ENCODE measurements at places on chromosomes 3 and 15.

- no peak for DNase-seq
Measured at GRCh38 chr3:99928771-99929744, 111.4 kb downstream of the CMSS1 start.

DNA sequence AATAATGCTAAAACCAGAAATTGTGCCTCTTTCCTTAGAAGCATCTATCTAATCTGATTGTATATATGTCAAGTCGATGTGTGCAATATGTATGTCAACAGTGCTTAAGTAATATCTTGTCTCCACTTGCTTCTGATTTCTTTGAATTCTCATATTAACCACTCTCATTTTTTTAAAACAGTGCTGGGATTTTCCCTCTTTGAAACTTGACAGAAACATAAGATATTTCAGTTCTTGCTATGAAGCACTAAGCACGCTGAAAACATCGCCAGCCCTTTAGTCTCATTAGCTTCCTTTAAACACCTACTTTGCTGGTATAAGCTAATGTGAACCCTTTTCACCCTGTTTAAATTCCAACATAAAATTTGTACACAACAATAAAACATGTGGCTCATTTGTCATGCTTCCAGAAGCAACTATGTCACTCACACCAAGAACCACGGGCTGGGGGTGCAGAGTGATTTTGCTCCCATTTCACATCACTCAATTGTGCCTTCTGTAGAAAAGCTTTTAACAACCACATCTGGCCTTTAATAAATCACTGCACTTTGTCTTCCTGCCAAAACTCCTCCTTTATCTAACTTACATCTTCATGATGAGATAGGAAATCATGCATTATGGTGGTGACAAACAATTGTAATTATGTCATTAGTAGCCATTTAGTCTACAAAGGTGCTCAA, 185.2 kb downstream of the FOXP1 start:
- no peak for DNase-seq

- no peak for DNase-seq
Measured at GRCh38 chr3:123258811-123259420, 57.2 kb downstream of the SEC22A start.

DNA sequence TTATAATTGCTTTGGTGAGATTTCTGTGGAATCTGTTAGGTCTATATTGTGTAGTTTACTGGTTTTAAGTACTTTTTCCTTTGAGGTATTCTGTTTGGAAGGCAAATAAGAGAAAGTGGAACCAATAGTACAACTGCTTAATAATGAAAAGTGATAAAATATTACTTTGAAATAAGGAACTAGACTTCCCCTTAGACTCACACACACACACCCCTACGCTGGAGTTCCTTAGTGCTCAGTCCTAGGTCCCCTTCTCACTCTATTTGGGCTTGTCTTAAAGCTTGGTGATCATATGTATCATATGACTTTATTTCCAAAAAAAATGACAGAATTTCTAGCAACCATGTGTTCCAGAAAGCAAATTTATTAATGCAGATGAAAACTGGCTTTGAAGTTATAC, 494.0 kb upstream of the TGFBR2 start:
- DNase-seq, result no peak

GRCh38 chr3:147615035-147615434, 205.9 kb downstream of the ZIC1 start:
- no peak for DNase-seq

DNA sequence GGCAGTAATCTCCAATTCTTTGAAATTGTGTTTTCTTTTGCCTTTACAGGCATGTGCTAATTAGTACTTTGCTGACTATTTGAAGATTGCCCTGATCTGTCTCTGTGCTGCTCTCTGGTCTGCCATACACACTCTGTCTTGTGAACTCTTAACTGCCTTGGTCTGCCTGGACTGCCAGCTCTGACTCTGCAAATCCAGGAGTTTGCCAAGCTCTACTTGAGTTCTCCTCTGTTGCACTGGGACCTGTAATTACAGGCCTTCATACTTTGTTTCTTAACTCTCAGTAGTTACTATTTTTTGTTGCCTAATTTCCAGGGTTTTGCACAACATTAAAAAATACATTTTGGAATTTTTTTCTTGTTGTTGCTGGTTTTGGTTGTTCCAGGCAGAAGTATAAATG, 155.0 kb downstream of the RSRC1 start:
- DNase-seq, result no peak

DNA sequence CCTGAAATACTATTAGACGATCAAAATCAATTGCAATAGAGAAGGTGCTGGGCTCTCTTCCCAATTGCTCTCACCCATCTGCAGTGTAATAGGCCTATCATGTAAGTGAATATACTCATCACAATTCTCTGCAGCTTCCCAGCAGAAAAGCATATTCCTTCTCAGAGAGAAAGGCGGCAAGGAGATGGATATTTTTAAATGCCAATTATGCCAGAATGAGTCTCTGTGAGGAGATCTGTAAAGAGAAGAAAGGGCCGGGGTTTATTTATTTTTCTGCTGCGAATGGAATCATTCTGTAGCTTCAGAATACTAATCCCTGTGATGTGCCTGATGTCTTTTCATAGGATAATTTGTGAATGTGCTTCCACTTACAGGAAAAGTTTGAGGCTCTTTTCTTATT, 112.0 kb downstream of the APBA2 start:
- DNase-seq, result no peak

GRCh38 chr15:63839722-63840121, 6.0 kb upstream of the HERC1 start:
- DNase-seq, result no peak

DNA sequence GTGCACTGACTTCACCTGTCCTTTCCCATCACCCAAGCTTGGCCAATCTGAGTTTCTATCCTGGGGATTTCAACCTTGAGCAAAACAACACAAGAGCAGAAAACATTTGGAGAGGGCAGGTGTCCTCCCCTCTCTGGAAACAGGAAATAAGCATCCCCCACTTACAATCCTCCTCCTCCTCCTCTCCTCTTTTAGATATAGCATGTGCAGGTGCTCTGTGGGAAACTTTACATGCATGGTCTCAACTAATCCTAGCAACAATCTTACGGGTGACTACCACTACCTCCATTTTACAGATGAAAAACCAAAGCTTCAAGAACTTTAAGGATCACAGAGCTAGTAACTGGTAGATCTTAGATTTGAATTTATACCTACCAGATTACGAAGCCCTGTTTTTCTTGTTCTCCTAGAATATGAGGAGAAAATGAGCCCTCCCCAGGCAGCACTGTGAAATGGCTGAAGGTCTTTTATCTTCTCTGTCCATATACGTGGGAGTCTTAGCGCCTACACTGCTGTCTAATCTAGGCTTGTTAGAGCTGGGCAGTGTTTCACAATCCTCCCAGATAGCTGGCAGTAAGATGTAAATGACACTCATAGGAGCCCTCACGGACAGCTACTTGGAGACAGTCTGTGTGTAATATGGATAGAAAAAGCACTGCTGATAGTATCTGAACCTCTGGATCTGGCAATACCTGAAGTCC, 301.2 kb upstream of the PROK2 start:
- no peak for DNase-seq

DNA sequence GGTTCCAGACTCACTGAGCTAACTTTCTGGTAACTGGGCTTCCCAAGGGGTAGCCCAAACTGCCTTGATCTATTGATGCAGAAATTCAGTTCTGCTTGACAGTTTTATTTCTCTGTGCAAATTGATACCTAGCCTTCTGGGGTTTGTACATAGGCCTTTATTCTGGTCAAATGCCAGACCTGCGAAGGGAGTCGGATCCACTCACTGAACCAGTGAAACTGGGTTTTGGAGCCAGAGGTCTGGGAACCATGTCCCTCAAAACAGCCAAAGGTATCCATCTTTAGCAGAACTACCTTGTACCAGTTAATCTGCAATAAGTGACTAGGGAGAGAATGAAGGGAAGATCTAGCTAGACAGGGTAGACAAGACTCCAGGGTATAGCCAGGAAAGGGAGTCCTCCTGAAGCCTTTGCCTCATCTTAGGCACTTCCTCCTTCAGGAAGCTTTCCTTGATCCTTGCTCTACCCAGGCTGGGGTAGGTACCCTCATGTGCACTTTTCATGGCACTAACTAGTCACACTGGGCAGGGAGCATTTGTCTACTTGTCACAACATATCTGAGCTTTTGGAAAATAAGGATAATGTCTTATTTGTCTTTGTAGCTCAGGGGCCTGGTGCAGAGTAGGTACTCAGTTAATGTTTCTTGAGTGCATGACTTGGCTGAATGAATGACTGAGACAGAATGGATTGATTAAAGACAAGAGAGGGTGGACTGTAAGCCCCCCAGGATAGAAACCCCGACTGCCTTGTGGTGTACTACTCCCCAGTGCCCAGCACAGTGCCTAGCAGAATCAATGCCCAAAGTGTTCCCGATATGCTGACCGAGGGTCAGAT, 1.4 kb upstream of the SNX33 start:
- no peak for DNase-seq

- DNase-seq, result no peak
Measured at GRCh38 chr15:31346367-31347066, 19.9 kb downstream of the KLF13 start.

DNA sequence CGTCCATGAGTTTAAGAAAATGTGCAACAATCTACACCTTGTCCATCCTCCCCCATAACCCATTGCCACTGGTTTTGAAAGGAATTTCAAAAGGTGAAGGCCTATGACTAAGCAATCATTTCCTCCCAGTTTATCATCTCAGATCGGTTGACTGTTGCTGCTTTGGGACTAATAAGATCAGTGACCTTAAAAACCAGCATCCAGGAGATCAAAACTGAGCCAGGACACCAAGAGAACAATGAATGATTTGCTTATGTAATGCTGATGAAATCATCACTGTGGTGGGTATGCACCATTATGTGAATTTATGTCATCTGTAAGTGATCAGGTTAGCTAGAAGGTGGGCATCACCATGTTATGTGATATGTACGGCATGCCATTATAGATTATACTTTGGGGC, 195.5 kb downstream of the SSR3 start:
- DNase-seq, result no peak

GRCh38 chr3:71130471-71131374, 452.8 kb downstream of the FOXP1 start:
- peak; percentile 4 for DNase-seq

- DNase-seq, result no peak
Measured at GRCh38 chr15:78456426-78456825, 18.4 kb downstream of the IREB2 start.

- DNase-seq, result no peak
Measured at GRCh38 chr15:95609096-95609495, 721.4 kb upstream of the NR2F2 start.

DNA sequence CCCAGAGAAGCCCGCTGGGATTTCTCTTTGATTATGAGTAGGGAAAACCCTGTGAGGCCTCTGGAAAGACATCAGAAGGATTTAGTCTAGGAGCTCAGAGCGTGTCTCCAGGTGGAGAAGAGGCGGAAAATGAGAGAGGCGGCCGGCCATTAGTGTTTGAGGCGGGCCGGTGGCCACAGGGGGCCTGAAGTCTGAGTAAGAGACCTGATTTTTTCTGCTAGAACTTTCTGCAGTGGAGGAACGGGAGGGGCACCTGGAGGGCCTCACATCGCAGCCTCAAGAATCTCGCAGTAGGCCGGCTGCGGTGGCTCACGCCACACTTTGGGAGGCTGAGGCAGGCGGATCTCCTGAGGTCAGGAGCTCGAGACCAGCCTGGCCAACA, 28.5 kb downstream of the KLHDC8B start:
- no peak for DNase-seq

- no peak for DNase-seq
Measured at GRCh38 chr3:45565342-45565741, 29.2 kb upstream of the LIMD1 start.

DNA sequence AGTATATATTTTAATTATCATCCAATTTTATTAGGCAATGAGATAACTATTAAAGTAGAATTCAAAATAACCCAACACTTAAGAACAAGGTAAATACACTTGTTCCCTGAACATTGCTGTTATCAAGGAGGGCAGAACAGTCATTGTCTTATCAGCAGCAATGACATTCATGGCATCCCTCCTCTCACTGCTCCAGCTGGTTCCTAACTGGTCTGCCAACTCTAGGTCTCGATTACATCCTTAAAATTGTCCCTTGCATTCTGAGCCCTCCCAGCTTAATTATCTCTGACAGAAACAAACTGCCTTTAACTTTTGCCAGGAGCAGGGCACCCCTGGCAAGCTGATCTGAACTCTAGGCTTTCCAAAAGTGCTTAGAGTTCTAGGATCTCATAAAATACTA, 14.0 kb upstream of the DYNC1LI1 start:
- no peak for DNase-seq

DNA sequence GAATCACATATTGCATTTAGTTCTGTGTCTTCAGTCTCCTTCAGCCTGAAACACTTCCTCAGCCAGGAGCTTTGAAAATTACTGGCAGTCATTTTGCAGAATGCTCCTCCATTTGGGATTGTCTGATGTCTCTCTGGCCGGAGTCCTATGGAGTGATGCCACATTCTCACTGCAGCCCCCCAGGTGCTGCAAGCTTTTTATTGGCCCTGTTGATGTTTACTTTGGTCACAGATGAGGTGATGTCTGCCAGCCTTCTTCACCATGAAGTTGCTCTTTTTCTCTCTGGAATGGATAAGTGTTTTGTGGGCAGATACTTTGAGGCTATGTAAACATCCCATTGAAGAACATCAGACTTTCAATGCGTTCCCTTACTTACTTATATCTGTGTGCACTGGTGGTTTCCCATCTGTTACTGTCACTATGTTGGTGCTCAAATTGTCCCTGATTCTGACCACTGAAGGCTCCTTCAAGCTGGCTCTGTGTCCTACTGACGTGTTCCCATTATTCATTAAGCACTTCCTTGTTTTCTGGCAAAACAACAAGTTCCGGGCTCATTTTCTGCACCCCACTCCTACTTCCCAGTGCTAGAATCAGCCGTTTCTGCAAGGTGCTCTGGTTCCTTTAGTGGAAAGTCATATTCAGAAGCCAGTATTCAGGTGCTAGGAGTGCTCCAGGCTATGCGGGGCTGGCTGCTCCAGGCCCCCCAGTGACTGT, 1.4 kb upstream of the CLEC3B start:
- no peak for DNase-seq
